Skeletal muscle tissue (tissue), 5 donors: ENCODE measurements at places on chromosomes 2 and 18. TPM values are rescaled to one million over a fixed set of nuclear protein-coding genes. Genes with fewer than 3 reads are reported as not detected.

Gene C2orf92
- 4.7 TPM for total RNA-seq

Gene SLC40A1
- 97.6 TPM for total RNA-seq

Gene MC4R
- total RNA-seq, result 0.52 TPM

Gene CBLN2
- 0.52 TPM for total RNA-seq

Gene RAD51AP2
- total RNA-seq, result not detected

Gene SLC5A7
- total RNA-seq, result under 0.01 TPM

Gene SCN9A
- total RNA-seq, result 14.1 TPM

Gene ERFE
- total RNA-seq, result 4.2 TPM

Gene TUBA4B
- total RNA-seq, result not detected

Gene MYO3B
- total RNA-seq, result under 0.01 TPM

Gene ERMN
- 0.52 TPM for total RNA-seq

Gene KIDINS220
- 88.7 TPM for total RNA-seq

Gene ARHGAP28
- 29.7 TPM for total RNA-seq

Gene PER2
- 8.4 TPM for total RNA-seq

Gene TCF23
- 0.52 TPM for total RNA-seq

Gene GCG
- total RNA-seq, result 5.2 TPM

Gene IL18RAP
- total RNA-seq, result 2.6 TPM

Gene KIF1A
- total RNA-seq, result 4.7 TPM

Gene MTX2
- total RNA-seq, result 27.7 TPM

Gene SMYD1
- 147 TPM for total RNA-seq

Gene DLGAP1
- total RNA-seq, result 0.52 TPM

Gene MEP1B
- total RNA-seq, result not detected

Gene ZSCAN30
- total RNA-seq, result 8.9 TPM

Gene CPO
- not detected for total RNA-seq

Gene BMP10
- total RNA-seq, result not detected

Gene HOXD10
- 0.52 TPM for total RNA-seq

Gene CENPO
- 6.8 TPM for total RNA-seq

Gene MOGAT1
- total RNA-seq, result not detected

Gene NAT8
- total RNA-seq, result not detected

Gene UGT1A4
- not detected for total RNA-seq

Gene SFT2D3
- 7.8 TPM for total RNA-seq

Gene TLK1
- 14.6 TPM for total RNA-seq

Gene GPR35
- total RNA-seq, result 1.0 TPM

Gene C2orf72
- 1.0 TPM for total RNA-seq

Gene KCNE4
- total RNA-seq, result 7.3 TPM

Gene TFCP2L1
- total RNA-seq, result under 0.01 TPM

Gene ZNG1B
- 19.8 TPM for total RNA-seq

Gene HOXD1
- 0.52 TPM for total RNA-seq

Gene CREG2
- total RNA-seq, result 1.6 TPM

Gene CIAO1
- total RNA-seq, result 51.1 TPM

Gene CLHC1
- 20.4 TPM for total RNA-seq

Gene TMEM198
- 2.1 TPM for total RNA-seq

Gene PLGLB2
- total RNA-seq, result 2.1 TPM

Gene GPR39
- total RNA-seq, result 1.6 TPM

Gene IL36A
- total RNA-seq, result not detected

Gene RESP18
- total RNA-seq, result not detected

Gene GALR1
- total RNA-seq, result not detected

Gene TMEM178A
- total RNA-seq, result 4.7 TPM

Gene REG1B
- total RNA-seq, result not detected

Gene GULP1
- total RNA-seq, result 21.9 TPM

Gene ARHGAP25
- 4.7 TPM for total RNA-seq

Gene LDLRAD4
- total RNA-seq, result 18.3 TPM

Gene FAM210A
- 19.8 TPM for total RNA-seq

Gene LRRTM1
- total RNA-seq, result under 0.01 TPM
